Stimulated activated CD8-positive, alpha-beta memory T cell treated with anti-CD3 and anti-CD28 coated beads, Interleukin-15, amount 100 ng/mL, for 1 hour (primary cell): ENCODE measurements at places on chromosomes 5 and 9.

DNA sequence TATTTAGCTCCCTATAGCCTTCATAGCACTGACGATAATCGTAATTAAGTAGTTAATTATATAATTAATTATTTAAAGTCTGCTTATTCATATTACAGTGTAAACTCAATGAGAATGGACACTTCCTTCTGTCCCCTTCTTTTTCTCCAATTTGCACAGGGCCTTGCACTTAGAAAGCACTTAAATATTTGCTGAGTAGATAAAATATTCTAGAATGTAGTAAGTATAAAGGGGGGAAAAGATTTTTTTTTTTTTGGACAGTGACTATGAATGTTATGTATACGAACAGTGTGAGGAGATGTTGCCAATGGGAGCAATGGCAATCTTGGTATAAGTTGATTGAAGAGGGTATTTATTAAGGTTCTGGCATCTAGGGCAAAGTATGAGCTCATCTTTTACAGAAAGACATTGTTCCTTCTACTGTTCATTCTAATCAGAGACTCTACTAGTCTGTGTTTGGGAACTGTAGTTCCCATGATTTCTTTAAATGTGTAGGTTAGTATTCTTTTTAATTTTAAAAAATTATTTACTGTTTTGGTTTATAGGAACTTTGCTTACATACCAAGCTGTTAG is 49.4 kb downstream of the YTHDC2 start:
- no peak for DNase-seq

- DNase-seq: no peak
These were observed 22.9 kb downstream of the SLC35A4 start for GRCh38 chr5:140587495-140587894.

DNA sequence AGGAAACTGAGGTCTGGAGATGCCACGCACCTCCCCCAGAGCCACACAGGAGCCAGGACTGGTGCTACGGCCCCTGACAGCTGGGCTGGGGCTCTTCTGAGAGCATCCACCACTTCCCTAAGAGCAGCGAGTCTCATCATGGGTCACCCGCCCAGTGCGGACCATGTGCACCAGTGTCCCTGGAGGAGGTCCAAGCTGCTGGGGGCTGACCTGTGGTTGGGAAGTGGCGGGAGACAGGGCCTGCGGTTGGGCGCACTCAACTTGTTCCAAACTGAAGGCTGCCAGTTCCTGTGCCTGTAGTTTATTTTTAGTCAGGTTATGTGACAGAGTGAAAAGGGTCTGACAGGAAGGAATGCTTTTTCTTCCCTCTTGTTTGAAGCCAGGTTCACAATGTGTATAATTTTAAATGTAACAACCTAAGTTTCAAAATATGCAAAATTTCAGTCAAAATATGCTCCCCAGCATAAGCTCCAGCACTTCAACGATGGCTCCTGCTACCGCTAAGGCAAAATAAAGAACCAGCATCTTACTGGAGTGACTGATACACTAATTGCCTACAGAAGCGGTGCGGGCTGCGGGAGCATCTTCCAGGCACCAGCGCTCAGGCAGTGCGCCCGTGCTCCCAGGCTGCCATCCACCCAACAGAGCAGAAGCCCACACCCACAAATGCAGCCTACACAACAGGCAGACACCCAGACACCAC is 14.8 kb downstream of the BARHL1 start:
- no peak for DNase-seq

DNA sequence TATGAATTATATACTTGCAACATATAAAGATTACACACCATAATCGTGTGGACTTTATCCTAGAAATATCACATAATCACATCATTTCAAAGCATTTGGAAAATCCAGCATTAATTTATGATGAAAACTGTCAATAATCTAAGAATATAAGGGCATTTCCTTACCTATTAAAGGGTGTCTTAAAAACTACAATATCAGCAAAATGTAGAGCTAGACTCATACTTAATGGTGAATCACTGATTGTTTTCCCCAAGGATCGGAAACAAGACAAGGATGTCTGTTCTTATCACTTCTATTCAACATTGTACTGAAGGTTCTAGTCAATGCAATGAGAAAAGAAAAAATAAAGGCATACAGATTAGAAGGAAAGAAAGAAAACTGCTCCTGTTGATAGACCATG is 8.0 kb upstream of the SREK1 start:
- DNase-seq: no peak

DNA sequence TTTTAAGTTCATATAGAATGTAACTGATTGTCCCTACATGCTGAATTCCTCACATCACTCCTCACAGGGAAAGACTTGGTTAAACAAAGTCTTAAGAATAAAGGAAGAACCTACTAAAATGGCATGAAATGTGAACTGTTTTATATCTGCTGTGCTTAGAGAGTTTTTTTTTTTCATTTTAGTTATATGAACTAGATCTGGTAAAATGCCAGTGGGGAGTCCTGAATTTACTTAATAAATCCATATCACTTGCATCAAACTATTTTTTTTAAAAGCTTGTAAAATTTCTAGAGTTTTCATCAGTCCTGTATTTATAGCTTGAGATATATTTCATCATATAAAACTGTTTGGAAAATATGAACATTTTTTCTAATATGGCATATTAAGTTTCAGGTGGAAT is 1528.6 kb downstream of the EFNA5 start:
- DNase-seq: no peak

- DNase-seq: no peak
These were observed 238.9 kb downstream of the HSPA4 start for GRCh38 chr5:133290669-133291240.

DNA sequence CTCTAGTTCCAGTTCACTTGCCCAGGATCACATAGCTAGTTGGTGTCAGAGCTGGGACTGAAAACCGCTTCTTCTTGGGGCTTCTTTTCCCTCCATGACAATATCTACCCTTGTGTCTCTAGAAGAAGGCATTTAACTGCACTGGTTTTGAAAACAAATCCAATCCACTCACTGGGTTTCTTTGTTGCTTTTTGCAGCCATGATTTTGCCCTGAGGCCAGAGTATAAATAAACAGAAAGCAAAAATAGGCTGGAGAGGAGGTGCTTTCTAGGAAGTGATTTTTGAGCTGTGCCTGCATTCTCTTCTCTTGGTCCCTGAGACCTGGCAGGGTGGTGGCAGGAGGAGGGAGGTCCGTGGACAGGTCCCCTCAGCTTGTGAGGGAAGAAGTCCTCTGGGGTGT is 6.9 kb upstream of the TRIO start:
- no peak for DNase-seq

GRCh38 chr9:4366591-4367330 is 66.9 kb upstream of the GLIS3 start:
- DNase-seq: no peak

GRCh38 chr5:160213537-160213936 is 15.8 kb upstream of the FABP6 start:
- no peak for DNase-seq

DNA sequence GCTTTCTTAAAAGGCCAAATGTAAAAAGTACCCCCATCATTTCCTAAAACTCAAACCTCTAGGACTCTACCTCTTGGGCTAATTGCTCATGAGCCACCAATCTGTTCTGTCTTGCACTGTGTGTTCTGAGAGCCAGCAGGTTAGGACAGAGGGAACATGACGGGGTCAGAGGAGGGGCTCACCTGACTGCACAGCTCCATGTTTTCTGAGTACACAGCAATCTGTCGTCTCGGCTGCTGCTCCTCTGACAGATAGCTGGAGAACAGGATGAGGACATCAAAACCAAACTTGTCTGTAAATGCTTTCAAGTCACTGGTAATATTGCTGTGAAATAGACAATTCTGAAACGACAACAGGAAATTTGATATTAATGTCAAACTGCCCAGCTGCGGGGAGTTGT is 50.9 kb upstream of the PCA3 start:
- DNase-seq: no peak
